ENCODE measurements at places on chromosomes 3 and 15.

DNA sequence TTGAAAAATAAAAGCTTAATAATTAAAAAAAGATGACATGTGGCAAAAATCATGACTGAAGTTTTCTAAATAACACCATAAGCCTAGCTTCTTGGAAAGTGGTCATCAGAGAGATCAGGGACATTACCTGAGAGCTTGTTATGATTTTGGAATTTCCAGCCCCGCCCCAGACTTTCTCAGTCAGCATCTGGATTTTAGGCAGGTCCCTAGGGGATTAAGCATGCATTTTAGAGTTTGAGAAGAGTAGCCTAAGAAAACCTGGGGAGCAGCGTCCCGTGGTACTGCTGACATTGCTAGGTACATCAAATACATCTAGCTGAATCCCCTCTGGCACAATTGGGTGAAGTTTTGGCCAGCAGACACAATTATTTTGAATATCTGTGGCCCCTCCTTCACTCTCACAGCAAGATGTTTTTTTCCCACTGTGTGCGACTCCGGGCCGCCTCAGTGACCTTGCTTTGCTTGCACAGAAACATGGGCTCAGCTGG lies 58.7 kb upstream of the MEF2A start:
- no peak for DNase-seq

GRCh38 chr3:33914212-33914611 lies 115.8 kb downstream of the PDCD6IP start:
- no peak for DNase-seq

- DNase-seq, result no peak
Measured at GRCh38 chr15:57646087-57646486, 54.4 kb downstream of the MYZAP start.

- no peak for DNase-seq
Measured at GRCh38 chr15:78353093-78353492, 12.9 kb downstream of the CRABP1 start.

DNA sequence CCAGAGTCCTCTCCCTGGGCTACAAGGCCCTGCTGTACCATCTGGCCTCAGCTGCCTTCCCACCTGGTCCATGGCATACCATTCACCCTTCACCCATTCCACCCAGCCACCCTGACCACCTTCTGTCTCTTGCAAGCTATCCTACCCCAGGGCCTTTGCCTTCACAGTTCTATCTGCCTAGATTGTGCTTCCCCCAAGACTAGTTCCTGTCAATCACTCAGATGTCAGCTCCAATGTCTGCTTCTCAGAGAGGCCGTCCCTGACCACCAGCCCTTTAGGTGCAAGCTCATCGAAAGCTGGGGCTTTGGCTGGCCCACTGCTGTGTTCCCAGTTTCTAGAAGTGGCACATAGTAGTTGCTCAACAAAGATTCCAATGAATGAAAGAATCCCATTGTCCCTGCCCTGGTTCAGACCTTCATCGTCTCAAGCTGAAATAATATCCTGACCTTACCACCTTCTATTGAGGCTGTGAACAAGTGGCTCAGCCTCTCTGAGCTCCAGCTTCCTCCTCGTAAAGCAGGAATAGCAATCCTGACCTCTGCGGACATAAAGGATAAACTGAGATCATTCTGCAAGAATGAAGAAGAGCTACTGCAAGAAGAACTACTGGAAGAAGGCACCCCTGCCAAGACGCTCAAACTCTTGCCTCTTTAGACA lies 15.8 kb downstream of the EFCAB12 start:
- DNase-seq, result no peak
